ENCODE measurements at places on chromosomes 2 and 18.
A peak's percentile ranks its signal among the peaks of the same experiment; 100 is the strongest.

DNA sequence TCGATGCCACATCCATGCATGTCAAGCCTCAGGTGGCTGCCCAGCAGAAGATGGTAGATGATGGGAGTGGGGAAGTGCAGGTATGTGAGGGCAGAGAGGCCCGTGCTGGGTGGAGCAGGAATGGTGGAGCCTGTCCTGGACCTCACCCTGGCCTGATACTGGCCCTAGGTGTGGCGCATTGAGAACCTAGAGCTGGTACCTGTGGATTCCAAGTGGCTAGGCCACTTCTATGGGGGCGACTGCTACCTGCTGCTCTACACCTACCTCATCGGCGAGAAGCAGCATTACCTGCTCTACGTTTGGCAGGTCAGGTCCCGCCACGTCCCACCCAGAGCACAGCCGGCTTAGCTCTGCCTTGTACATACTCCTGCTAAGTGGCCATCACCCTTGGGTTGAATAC is 13.0 kb downstream of the VIL1 start:
- DNase-seq = no peak

DNA sequence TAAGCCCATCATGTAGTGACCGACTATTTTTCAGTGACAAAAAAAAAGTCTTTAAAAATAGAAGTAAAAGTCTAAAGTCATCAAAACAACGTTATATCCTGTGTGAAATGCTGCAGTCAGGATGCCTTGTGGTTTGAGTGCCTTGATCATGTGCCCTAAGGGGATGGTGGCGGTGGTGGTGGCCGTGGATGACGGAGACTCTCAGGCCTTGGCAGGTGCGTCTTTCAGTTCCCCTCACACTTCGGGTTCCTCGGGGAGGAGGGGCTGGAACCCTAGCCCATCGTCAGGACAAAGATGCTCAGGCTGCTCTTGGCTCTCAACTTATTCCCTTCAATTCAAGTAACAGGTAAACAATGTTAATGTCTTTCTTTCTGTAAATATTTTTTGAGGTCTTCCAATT is at the start of gene CD28:
Gene CD28 (plus strand): TSS at position 237 of the 400 bp plus-strand sequence. CDS start 58 bp downstream, at position 295.
- DNase-seq = peak; percentile 98

GRCh38 chr2:207015901-207016300 is 76.6 kb downstream of the CPO start:
- no peak for DNase-seq

GRCh38 chr18:30234755-30235154 is 807.8 kb downstream of the DSC3 start:
- no peak for DNase-seq

GRCh38 chr2:12348216-12348615 is 368.5 kb upstream of the TRIB2 start:
- DNase-seq = no peak

GRCh38 chr2:7819850-7820249 is 862.0 kb upstream of the ID2 start:
- DNase-seq = no peak

DNA sequence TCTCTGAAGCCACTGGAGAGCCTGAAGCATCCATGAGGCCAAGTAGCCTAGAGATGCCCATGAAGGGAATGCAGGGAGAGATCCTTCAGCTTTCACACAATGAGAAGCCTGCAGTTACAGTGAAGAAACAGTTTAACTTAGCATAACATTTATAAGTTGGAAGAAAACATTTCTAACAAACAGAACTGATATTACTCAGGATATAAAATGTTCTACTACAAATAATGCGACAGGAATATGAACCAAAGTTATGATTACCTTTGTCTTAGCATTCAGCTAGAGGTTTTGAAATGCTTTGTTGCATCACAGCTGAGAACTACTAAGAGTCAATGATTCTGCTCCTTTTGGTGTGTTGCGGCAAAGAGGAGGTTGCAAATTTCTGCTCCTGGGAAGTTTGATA is 6.9 kb upstream of the KYNU start:
- no peak for DNase-seq

GRCh38 chr18:7727361-7728076 is 160.4 kb downstream of the PTPRM start:
- no peak for DNase-seq

- no peak for DNase-seq
These were observed 117.5 kb downstream of the PLA2R1 start for GRCh38 chr2:159944874-159945273.

DNA sequence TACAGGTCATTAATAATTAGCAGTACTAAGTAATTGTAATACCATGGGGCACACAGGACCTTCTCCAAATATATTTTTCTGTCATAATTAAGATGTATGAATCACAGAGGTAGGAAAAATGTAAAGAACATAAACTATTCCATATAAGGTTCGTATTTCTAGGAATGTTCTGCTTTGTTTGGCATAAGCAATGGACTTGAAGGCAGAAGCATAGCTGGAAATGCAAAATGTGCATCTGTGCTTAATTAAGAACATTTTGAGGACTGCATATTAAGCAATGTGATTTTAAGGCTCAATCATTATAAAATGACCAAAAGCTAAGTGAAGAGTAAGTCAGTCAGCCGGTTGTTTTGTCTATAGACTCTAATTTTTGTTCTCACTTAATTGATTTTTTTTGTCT is 123.2 kb downstream of the RBM43 start:
- no peak for DNase-seq

GRCh38 chr2:152406119-152406835 is 71.3 kb downstream of the FMNL2 start:
- DNase-seq = no peak
